ENCODE measurements at places on chromosomes 7 and 10. TPM values are rescaled to one million over a fixed set of nuclear protein-coding genes. Genes with fewer than 3 reads are reported as not detected.

GRCh38 chr10:126137562-126138221 lies 241.3 kb downstream of the FANK1 start:
- peaks cover 3% of the 10 kb centered on the region for H3K27me3 ChIP-seq
- H3K4me1 ChIP-seq: peaks cover 3% of the 10 kb centered on the region
- no peaks in the 10 kb centered on the region for H3K36me3 ChIP-seq
- DNase-seq: no peak
- H3K4me3 ChIP-seq: no peak overlapping the region
- no peak overlapping the region for H3K27ac ChIP-seq

DNA sequence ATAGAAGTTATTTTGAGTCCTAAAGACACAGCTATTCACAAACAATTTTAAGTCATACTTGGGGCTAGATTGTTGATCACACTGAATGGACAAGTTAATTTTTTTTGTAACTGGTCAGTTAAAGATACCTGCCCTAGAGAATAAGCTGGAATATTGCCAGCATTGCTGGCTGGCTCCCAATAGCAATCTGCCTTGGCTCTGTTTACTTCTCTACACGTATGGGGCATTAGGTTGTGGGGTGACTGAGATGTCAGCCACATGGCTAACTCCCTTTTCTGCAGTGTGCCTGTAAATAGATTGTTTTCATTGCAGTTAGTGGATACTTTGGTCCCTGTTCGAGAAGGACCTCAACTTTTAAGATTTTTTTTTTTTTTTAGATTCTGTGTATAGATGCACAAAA lies 128.2 kb downstream of the SEMA3E start:
- H3K27me3 ChIP-seq: no peaks in the 10 kb centered on the region
- no peaks in the 10 kb centered on the region for H3K4me1 ChIP-seq
- no peak overlapping the region for H3K4me3 ChIP-seq
- no peaks in the 10 kb centered on the region for H3K36me3 ChIP-seq
- DNase-seq: no peak

Gene HTR5A
- not detected for total RNA-seq

- DNase-seq: peak; percentile 44
- H3K27me3 ChIP-seq: peaks cover 45% of the 10 kb centered on the region
- peaks cover 13% of the 10 kb centered on the region for H3K4me1 ChIP-seq
- no peaks in the 10 kb centered on the region for H3K36me3 ChIP-seq
- peak overlapping the region; percentile 31 for H3K4me3 ChIP-seq
Measured at GRCh38 chr7:155483245-155483644, 25.3 kb downstream of the EN2 start.

DNA sequence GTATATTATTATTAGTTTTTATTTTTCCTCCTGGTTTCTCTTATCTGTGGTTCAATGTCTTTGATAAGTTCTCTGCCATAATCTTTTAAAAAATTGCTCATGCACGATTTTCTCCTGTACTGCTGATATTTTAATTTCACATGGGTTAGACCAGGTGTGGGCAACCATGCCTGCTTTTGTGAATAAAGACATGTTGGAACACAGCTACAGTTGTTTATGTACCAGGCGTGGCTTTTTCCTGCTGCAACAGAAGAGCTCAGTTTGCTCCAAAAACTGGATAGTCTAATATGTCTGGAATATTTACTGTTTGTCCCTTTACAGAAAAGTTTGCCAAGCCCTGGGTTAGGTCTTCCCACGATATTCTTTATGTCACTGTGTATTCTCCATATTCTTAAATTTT lies 105.2 kb downstream of the VWC2 start:
- no peak overlapping the region for H3K4me3 ChIP-seq
- H3K36me3 ChIP-seq: no peaks in the 10 kb centered on the region
- H3K4me1 ChIP-seq: no peaks in the 10 kb centered on the region
- peaks cover 5% of the 10 kb centered on the region for H3K27me3 ChIP-seq
- DNase-seq: no peak
- no peak overlapping the region for H3K27ac ChIP-seq

DNA sequence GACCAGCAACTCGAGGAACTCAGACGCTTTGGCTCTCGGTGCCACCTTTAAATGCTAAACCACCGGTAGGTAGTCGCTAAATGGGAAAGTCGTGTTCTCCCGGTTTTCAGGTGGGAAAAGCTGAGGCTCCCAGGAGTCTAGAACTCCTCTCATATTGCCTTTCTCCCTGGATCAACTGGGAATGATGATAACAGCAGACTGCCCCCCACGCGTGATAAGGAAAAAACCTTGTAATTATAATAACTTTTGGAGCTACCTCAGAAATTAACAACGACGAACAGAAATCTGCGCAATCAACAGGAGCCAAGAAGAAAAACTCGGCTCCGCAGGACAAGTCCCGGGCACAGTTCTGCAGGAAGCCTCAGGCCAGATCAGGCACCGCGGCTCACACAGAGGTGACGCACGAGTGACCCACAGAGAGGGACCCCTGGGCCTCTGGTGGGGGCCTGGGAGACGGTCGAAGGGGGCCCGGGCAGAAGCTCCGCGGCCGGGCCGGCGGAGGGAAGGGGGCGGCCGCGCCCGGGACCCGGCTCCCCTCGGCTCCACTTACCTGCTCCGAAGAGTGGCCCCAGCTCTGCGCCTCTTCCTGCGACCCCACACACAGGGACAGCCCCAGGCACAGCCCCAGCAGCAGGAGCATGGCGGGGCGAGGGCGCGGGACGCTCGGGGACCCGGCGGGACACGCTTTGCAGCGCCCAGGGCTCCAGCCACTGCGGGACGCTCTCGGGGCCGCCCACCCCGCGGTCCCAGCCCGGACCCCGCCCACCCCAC lies at the start of gene ITIH5:
Gene ITIH5 (minus strand): TSS at position 714 of the 771 bp plus-strand sequence. CDS start 74 bp downstream, at position 640.
- no peaks in the 10 kb centered on the region for H3K36me3 ChIP-seq
- H3K27me3 ChIP-seq: peaks cover 44% of the 10 kb centered on the region
- DNase-seq: no peak
- peaks cover 9% of the 10 kb centered on the region for H3K4me1 ChIP-seq
- no peak within 1 kb of the TSS for H3K27ac ChIP-seq

DNA sequence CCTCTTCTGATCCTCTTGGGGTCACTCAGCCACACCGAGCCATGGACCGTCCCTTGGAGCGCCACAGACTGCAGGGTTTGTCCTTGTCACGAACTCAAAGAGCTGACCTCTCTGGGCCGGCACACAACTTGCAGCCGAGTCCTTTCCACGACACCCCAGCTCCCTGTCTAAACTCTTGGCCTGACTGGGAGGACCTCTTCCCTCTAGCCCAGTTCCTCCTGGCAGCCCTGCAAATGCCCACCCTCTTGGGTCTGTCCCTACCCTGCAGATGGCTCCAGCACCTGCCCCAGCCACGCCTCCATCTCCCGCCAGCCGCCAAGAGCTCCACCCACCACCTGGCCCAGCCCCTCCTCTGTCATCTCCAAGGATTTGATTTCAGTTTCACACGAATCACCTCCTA lies 339.2 kb downstream of the DNAJB6 start:
- no peaks in the 10 kb centered on the region for H3K4me1 ChIP-seq
- H3K4me3 ChIP-seq: no peak overlapping the region
- H3K27ac ChIP-seq: no peak overlapping the region
- H3K27me3 ChIP-seq: peaks cover 29% of the 10 kb centered on the region
- H3K36me3 ChIP-seq: no peaks in the 10 kb centered on the region
- no peak for DNase-seq

Gene RHOBTB1
- total RNA-seq: 0.74 TPM

DNA sequence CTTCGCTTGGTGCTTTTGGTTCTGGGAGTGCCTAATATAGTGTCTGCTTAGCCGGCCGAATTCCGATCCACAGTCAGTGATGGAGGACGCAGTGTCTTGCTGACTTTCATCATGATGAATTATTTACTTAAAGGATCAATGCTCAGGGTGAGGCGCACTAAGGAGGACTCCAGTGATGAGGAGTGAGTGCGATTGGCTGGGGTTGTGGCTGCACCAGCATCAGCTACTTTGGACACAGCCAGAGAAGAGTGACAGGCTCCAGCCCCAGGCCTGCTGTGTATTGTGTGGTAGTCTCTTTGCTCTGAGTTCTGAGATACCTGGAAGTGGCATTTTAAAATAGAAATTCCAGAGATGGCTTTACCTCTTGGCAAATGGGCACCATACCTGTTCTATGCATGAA lies 73.3 kb upstream of the ANLN start:
- H3K27me3 ChIP-seq: no peaks in the 10 kb centered on the region
- no peak overlapping the region for H3K27ac ChIP-seq
- DNase-seq: no peak
- H3K4me1 ChIP-seq: no peaks in the 10 kb centered on the region
- no peaks in the 10 kb centered on the region for H3K36me3 ChIP-seq
- H3K4me3 ChIP-seq: no peak overlapping the region

Gene MYL10
- total RNA-seq: not detected

DNA sequence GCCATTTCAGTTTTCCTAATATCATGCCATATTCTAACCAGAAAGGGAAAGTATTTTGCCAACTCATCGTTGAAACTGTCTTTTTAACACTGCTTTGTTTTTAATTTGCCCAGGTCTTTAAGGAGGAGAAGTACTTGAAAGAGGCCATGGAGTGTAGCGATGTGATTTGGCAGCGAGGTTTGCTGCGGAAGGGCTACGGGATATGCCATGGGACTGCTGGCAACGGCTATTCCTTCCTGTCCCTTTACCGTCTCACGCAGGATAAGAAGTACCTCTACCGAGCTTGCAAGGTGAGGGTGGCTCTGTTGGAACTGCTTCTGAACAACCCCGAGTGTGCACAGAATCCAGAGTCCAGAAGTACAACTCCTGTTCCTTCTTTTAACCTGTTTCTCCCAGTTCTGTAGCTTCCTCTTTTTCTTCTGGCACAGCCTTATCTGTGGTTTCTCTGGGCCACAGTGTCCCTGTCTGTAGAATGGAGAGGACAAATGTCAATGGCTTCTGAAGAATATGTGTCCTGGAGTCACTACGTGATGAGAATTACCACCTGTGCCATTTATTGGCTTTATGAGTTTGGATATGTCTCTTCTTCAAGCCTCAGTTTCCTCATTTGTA lies 60.1 kb downstream of the LANCL2 start:
- no peak for DNase-seq
- H3K4me1 ChIP-seq: peaks cover 9% of the 10 kb centered on the region
- no peak overlapping the region for H3K4me3 ChIP-seq
- H3K27me3 ChIP-seq: no peaks in the 10 kb centered on the region

GRCh38 chr10:107553470-107553869 lies 389.0 kb upstream of the SORCS1 start:
- H3K4me1 ChIP-seq: no peaks in the 10 kb centered on the region
- no peak overlapping the region for H3K27ac ChIP-seq
- H3K27me3 ChIP-seq: no peaks in the 10 kb centered on the region
- no peak for DNase-seq

DNA sequence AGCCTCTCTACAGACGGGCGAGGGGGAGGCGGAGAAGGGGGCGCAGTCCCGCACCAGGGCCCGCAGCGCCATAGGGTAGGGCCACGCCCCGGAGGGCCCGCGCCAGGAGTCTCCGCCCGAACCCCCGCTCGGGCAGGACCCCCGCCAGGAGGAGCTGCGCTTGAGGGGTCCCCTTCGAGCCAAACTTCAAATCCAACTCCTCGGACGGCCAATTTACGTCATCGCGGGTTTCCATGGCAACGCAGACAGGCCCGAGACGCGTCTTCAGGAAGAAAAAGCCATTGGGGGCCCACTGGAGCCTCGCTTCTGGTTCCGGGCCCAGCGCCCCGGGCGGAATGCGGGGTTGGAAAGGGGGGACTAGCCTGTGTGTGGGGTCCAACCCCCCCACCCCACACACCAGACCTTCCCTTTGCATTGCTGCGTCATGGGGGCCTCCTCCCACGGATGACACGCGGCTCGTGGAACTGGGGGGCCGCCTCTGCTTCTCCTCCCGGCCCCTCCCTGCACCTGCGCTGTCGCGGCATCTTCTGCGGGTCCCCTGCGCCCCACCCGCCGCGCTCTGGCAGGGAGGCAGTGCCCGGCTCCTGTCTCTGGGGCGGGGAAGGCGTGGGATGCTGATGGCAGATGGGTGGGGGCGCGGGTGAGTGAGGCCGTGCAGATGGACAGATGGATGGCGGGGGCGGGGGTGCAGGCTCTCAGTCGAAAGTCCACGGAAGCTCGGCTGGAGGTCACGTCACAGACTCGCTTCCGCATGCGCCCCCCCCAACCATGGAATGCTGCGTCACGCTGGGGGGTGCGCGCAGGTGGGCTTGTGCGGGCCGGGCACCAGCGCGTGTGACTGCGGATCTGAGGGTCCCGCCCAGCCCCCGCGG lies 1.2 kb downstream of the CALY start:
- peaks cover 22% of the 10 kb centered on the region for H3K27me3 ChIP-seq
- H3K4me1 ChIP-seq: peaks cover 8% of the 10 kb centered on the region
- no peaks in the 10 kb centered on the region for H3K36me3 ChIP-seq
- peak overlapping the region; percentile 48 for H3K4me3 ChIP-seq
- H3K27ac ChIP-seq: no peak overlapping the region

DNA sequence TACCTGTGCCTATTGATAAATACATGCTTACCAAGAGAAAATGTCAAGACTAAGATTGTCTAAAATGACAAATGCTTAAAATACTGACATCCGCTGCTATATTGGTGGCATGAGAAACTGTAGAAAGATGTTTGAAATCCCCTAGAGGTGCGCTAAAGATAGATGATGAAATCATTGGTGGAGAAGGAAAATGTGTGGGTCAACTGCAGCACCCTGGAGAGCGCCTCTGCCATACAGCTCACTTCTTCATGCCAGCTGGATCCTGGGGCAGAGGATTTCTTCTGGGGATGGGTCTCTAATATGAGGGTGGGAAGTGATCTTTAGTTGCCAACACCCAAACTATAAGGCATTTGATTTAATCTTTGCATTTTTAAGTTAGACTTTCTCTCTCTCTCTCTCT lies 680.4 kb upstream of the POM121L12 start:
- no peak overlapping the region for H3K27ac ChIP-seq
- H3K27me3 ChIP-seq: no peaks in the 10 kb centered on the region
- no peak overlapping the region for H3K4me3 ChIP-seq
- DNase-seq: no peak

GRCh38 chr7:45696476-45696875 lies 122.3 kb downstream of the ADCY1 start:
- H3K36me3 ChIP-seq: no peaks in the 10 kb centered on the region
- H3K4me3 ChIP-seq: no peak overlapping the region
- no peak overlapping the region for H3K27ac ChIP-seq
- no peak for DNase-seq
- peaks cover 1% of the 10 kb centered on the region for H3K27me3 ChIP-seq
- no peaks in the 10 kb centered on the region for H3K4me1 ChIP-seq

DNA sequence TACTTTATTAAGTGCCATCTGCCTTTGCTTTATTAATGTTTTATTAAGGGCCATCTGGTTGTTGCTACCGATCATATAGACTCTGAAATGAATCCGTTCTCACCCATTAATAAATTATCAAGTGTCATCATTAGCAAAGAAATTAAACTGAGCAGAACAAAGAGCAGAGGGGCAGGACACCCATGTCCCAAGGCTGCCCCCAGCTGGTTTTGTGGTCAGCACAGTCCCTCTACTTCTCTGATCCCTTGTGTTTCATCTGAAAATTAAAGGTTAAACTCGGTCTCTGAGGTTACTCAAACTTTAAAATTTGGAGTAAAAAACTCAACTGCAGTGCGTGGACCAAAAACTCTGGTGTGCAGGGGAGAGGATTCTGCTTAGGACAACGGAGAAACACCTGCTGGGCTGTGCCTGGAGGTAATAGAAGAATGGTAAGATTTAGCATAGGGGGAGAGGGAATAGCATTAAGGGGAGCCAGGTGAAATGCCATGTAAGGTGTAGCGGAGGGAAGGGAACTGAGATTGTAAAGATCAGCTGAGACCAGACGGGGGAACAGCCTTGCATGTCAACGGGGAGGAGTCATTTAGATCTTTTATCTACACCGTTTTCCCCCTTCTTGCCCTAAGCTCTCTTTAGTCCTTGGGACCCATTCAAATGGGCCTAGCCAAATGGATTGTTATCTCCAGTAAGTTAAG lies 10.8 kb upstream of the GSDME start:
- H3K4me1 ChIP-seq: peaks cover 3% of the 10 kb centered on the region
- H3K27ac ChIP-seq: no peak overlapping the region
- no peak for DNase-seq
- H3K4me3 ChIP-seq: no peak overlapping the region
- peaks cover 22% of the 10 kb centered on the region for H3K27me3 ChIP-seq

All from activated CD8-positive, alpha-beta T cell treated with anti-CD3 and anti-CD28 coated beads for 36 hours (primary cell).